CD8-positive, alpha-beta memory T cell (primary cell): ENCODE measurements at places on chromosomes 16 and 17.

- no peaks in the 10 kb centered on the region for H3K36me3 ChIP-seq
- no peak overlapping the region for H3K27ac ChIP-seq
- peaks cover 7% of the 10 kb centered on the region for H3K4me1 ChIP-seq
- no peaks in the 10 kb centered on the region for H3K27me3 ChIP-seq
These were observed 14.6 kb downstream of the HOXB1 start for GRCh38 chr17:48515925-48516900.

GRCh38 chr17:60905709-60906108, 228.1 kb downstream of the BCAS3 start:
- H3K27me3 ChIP-seq, result no peaks in the 10 kb centered on the region
- H3K4me1 ChIP-seq, result no peaks in the 10 kb centered on the region
- no peak overlapping the region for H3K27ac ChIP-seq
- H3K36me3 ChIP-seq, result no peaks in the 10 kb centered on the region
- no peak for DNase-seq
- no peak overlapping the region for H3K4me3 ChIP-seq

GRCh38 chr16:86157616-86158247, 258.8 kb downstream of the IRF8 start:
- DNase-seq, result no peak
- no peaks in the 10 kb centered on the region for H3K36me3 ChIP-seq
- peaks cover 5% of the 10 kb centered on the region for H3K4me1 ChIP-seq

- no peak for DNase-seq
- H3K36me3 ChIP-seq, result peaks cover 16% of the 10 kb centered on the region
- no peak overlapping the region for H3K4me3 ChIP-seq
- no peak overlapping the region for H3K27ac ChIP-seq
- no peaks in the 10 kb centered on the region for H3K27me3 ChIP-seq
These were observed 12.1 kb downstream of the RFWD3 start for GRCh38 chr16:74654536-74655050.

- no peak overlapping the region for H3K27ac ChIP-seq
- no peaks in the 10 kb centered on the region for H3K27me3 ChIP-seq
- no peaks in the 10 kb centered on the region for H3K36me3 ChIP-seq
- no peaks in the 10 kb centered on the region for H3K4me1 ChIP-seq
- no peak overlapping the region for H3K4me3 ChIP-seq
- no peak for DNase-seq
These were observed 70.9 kb upstream of the GSE1 start for GRCh38 chr16:85541980-85542900.

DNA sequence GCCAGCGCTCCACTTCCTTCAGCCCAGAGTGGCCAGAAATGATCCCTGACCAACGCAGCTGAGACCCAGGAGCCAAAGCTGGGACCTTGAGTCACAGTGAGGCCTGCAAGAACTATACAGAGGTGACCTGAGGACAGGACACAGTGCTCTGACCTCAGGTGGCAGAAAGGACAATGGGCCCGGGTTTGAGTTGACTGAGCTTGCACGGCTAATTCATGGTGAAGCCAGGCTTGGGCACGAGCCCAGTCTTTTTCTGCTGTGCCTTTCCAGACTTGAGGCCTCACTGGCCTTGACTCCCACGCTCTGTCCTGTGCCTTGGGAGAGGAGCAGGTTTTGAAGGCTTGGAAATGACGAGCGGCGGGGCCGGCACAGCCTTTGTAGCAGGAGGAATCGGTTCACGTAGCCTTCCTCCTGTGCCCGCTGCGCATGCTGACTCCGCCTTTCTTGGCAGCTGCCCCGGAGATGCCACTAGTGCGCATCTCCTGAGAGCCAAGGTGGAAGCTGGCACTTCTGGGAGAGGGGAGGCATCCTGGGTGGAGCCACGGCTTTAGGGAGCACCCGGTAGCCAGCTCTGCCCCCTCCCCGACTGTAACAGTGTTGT, 34.9 kb downstream of the NDEL1 start:
- H3K4me3 ChIP-seq, result no peak overlapping the region
- H3K27me3 ChIP-seq, result no peaks in the 10 kb centered on the region
- no peak for DNase-seq
- peaks cover 51% of the 10 kb centered on the region for H3K36me3 ChIP-seq

DNA sequence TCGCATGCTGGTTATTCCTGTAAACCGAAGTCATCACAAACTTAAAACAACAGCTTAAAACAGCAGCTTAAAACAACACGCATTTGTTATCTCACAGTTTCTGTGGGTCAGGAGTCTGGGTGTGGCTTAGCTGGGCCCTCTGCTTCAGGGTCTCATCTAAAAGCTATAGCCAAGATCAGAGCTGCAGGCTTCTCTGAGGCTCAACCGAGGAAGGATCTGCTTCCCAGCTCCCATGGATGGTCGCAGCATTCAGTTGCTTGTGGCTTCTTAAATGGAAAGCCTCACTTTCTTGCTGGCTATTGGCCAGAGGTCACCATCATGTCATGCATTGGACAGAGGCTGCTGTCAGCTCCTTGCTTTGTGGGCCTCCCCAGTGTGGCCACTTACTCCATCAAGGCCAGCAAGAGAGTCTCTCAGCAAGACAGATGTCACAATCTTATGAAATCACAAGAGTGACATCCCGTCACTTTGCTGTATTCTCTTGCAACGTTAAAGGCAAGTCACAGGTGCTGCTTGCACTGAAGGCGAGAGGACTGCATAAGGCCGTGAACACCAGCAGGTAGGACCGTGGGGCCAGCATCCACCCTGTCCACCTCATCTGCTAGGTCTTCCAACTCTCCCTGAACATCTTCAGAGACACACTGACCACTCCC, 117.9 kb upstream of the TNRC6C start:
- H3K36me3 ChIP-seq, result no peaks in the 10 kb centered on the region
- H3K4me1 ChIP-seq, result peaks cover 37% of the 10 kb centered on the region
- no peak overlapping the region for H3K27ac ChIP-seq
- H3K27me3 ChIP-seq, result no peaks in the 10 kb centered on the region
- no peak overlapping the region for H3K4me3 ChIP-seq
- DNase-seq, result no peak

DNA sequence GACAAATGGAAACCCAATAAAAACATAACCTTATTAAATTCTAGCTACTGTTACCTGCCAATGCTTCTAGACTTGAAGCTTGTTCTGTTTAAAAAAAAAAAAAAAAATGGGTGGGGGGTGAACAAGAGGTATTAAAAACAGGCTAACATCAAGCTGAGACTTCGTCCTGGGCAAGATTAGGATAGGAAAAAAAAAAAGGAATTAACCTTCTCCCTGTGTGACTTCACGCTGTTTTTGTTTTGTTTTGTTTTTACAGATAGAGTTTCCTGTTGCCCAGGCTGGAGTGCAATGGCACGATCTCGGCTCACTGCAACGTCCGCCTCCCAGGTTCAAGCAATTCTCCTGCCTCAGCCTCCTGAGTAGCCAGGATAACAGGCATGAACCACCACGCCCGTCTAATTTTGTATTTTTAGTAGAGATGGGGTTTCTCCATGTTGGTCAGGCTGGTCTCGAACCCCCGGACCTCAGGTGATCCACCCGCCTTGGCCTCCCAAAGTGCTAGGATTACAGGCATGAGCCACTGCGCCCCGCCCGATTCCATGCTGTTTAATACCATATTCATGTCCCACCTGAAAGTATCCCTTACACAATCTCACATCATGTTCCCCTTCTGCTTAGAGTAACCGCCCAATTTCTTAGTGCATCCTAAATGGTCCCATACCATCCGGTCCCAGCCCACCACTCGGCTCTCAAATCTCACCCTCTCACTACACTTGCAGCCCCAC, 2.2 kb downstream of the USP31 start:
- H3K4me3 ChIP-seq, result no peak overlapping the region
- H3K27me3 ChIP-seq, result no peaks in the 10 kb centered on the region
- no peak overlapping the region for H3K27ac ChIP-seq
- no peak for DNase-seq
- no peaks in the 10 kb centered on the region for H3K36me3 ChIP-seq

- H3K27ac ChIP-seq, result no peak overlapping the region
- no peaks in the 10 kb centered on the region for H3K27me3 ChIP-seq
- H3K36me3 ChIP-seq, result no peaks in the 10 kb centered on the region
- H3K4me1 ChIP-seq, result peaks cover 22% of the 10 kb centered on the region
- no peak overlapping the region for H3K4me3 ChIP-seq
These were observed 345.3 kb upstream of the TNRC6C start for GRCh38 chr17:77613218-77613617.

DNA sequence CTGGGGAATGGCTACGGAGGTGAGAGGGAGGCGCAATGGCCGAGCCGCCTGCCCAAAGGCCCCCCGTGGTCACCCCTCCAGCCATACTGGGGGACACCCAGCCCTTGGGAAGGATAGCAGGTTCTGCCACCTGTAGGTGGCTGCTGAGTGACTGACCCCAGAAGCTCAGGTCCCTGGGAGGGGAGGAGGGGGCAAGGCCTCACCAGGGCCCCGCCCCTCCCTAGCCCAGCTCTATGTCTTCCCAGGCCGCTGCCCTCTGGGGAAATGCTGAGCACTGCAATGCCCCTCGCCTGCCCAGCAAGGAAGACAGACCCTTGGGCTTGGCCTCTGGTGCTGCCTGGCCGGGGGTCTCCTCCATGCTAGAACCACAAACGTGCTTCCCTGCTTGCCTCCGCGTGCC, 11.4 kb upstream of the CLDN9 start:
- H3K27ac ChIP-seq, result no peak overlapping the region
- H3K4me3 ChIP-seq, result no peak overlapping the region
- no peaks in the 10 kb centered on the region for H3K27me3 ChIP-seq
- no peaks in the 10 kb centered on the region for H3K36me3 ChIP-seq

DNA sequence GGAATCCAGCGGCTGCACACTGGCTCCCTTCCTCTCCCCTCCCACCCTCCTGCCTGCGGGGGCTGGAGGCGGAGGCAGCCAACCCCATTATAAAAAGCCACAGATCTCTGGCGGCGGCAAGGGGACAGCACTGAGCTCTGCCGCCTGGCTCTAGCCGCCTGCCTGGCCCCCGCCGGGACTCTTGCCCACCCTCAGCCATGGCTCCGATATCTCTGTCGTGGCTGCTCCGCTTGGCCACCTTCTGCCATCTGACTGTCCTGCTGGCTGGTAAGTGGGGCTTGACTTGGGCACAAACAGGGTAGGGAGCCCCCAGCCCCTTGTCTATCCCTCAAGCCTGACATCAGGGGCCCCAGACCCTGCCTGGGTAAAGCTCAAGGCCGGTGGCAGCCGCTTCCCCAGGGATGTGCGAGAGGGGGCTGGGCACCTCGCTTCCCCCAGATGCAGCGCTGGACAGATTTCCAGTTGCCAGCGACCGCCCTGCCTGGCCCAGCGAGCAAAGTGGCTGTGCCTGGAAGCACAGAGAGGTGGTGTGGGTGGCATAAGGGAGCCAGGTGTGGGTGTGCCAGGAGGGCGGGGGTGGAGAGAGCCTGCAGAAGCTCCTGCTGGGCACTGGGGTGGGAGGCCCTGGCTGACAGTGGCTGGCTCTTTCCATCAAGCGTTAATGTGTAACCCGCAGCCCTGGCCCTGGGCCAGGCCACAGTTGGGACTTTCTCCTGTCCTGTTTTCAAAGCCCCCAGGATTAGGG, at the start of gene CX3CL1:
Gene CX3CL1 (plus strand): TSS at position 119 of the 745 bp plus-strand sequence. CDS start 79 bp downstream, at position 198.
- no peaks in the 10 kb centered on the region for H3K4me1 ChIP-seq
- H3K36me3 ChIP-seq, result no peaks in the 10 kb centered on the region
- H3K27me3 ChIP-seq, result no peaks in the 10 kb centered on the region
- no peak within 1 kb of the TSS for H3K4me3 ChIP-seq
- DNase-seq, result no peak

DNA sequence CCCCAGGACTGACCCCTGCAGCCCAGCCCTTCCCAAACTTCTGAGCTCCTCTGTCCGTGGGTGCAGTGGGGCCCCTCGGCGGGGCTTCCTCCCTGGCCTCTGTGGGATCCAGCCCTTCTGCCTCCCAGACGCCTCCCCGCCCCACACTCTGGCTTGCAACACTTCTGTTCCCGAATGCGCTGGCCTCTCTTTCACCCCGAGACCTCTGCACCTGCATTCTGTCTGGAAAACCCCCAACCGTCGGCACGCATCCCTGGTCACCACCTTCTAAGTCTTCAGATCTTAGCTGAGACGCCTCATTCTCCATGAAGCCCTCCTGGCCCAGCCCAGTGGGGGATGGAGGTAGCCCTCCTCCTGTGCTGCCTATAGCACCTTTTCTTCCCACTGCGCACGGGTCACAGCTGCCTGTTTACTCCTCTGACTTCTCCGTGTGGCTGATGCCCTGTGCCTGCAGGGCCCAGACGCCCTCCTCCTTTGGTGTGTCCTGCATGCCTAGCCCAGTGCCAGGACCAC, 26.4 kb downstream of the TMEM235 start:
- no peak for DNase-seq
- H3K27me3 ChIP-seq, result no peaks in the 10 kb centered on the region
- peaks cover 85% of the 10 kb centered on the region for H3K4me1 ChIP-seq

DNA sequence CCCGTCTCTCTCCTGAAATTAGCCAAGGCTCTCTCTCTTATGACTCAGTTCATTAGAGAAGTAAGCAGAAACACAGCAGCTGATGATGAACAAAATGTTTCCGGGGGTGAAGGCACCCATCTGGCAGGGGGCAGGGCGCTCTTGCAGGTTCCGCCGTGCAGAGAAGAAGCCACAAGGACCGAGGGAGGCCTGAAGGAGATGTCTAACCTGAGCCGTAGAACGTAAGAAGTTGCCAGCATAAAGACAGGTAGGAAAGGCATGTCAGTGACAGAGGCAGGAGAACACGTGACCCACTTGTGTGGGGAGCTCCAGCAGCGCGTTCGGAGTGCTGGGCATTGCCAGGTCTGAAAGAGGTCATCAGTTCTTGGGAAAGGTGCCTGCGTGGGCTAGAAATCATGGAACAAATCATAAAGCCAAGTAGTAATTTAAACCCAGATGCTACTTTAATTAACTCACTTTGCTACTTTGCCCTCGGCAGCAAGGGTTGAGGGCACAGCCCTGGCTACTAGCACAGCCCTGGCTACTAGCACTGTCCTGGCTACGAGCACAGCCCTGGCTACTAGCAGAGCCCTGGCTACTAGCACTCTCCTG, 198.6 kb downstream of the RPTOR start:
- DNase-seq, result peak; percentile 70
- no peak overlapping the region for H3K27ac ChIP-seq

GRCh38 chr17:82439194-82439828, 11.2 kb downstream of the CYBC1 start:
- no peaks in the 10 kb centered on the region for H3K27me3 ChIP-seq
- peaks cover 10% of the 10 kb centered on the region for H3K36me3 ChIP-seq
- no peak for DNase-seq
- H3K27ac ChIP-seq, result no peak overlapping the region
- H3K4me3 ChIP-seq, result no peak overlapping the region

GRCh38 chr17:44287651-44288050, 19.7 kb upstream of the SLC4A1 start:
- no peaks in the 10 kb centered on the region for H3K27me3 ChIP-seq
- H3K36me3 ChIP-seq, result no peaks in the 10 kb centered on the region
- no peak for DNase-seq
- H3K4me1 ChIP-seq, result no peaks in the 10 kb centered on the region
- peak overlapping the region; percentile 65 for H3K27ac ChIP-seq

DNA sequence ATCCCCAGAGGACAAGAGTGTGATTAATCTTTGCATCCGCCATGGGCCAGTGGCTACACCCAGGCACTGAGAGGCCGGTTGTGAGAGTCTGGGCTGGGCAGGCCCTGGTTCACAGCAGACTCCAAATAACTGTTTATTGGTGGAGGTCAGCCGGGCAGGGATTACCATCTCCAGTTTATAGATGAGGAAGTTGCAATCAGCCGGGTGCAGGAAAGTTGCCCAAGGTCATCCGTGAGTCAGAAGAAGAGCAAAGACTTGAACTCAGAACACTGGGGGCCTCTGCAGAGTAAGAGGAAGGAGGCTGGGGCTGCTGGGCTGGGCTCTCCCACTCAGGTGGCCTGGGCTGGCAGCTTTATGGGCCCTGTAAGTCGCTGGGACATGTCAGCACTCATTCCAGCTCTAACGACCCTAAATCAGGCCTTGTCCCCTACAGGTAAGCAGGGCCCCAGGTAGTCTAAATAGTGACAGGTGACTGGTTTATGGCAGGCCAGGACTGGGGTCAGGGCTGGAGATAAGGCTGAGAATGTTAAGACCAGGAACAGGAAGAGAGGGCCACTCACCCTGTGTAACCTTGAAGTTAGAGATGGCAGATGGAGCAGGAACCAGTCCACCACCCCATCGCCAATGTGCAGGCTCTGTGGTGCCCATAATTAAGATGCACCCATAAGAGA, 2.1 kb upstream of the CA4 start:
- DNase-seq, result no peak
- H3K36me3 ChIP-seq, result no peaks in the 10 kb centered on the region
- no peak overlapping the region for H3K4me3 ChIP-seq
- no peak overlapping the region for H3K27ac ChIP-seq
